Dermis microvascular lymphatic vessel endothelial cell (primary cell): ENCODE measurements at places on chromosomes 3 and 15.

GRCh38 chr15:71748293-71748718 lies 62.0 kb upstream of the NR2E3 start:
- no peak for DNase-seq

GRCh38 chr3:4749567-4750002 lies 229.7 kb upstream of the BHLHE40 start:
- DNase-seq: no peak

DNA sequence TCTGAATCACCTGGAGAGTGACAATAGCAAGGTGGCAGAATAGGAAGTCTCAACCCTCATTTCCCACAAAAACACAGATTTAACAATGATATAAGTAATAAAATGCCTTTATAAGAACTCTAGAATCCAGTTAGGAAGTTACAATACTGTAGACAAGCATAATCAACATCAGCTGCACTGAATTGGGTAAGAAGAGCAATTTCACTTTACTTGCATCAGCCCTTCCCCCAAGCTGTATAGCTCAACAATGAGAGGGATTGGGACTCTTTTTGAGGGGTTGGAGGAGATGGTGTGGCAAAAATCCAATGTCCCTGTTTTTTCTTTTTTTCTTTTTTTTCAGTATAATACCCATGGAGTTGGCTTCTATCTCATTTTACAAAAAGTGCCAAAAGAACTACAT lies 63.1 kb downstream of the SERP1 start:
- no peak for DNase-seq

- no peak for DNase-seq
These were observed 33.0 kb downstream of the CLEC3B start for GRCh38 chr3:45059132-45059531.

DNA sequence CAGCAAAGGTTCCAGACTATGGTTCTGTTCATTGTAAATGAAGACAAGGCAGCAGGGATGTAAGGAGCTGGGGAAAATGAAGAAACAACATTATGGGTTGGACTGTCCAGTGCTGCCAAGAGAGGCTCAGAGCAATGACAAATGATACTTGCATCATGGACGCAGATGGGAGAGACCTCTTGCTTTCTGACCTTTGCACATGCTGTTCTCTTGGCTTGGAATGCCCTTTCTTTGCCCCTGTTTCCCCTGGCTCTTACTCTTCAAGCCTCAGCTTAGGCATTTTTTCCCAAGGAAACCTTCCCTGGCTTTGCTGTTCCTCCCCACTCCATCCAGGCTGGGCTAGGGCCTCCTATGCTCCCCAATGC lies 59.9 kb upstream of the RAD18 start:
- no peak for DNase-seq

DNA sequence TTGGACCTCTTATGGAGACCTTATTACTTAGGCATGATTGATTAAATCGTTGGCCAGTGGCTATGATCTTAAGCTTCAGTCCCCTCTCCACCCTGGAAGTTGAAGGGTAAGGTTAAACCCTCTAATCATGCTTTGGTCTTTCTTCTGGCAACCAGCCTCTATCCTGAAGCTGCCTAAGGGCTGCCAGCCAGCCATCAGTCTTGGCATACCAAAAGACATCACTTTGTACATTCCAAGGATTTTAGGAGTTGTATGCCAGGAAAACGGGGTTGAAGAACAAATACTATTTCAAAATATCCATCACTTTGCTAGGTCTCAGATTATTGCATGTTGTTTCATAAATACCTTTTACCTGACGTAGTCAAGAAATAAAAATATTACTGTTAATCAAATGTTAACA lies 28.9 kb downstream of the UBE2E2 start:
- no peak for DNase-seq

- DNase-seq: no peak
These were observed 130.3 kb upstream of the DCBLD2 start for GRCh38 chr3:99031778-99032177.

GRCh38 chr3:141073580-141073979 lies 22.4 kb downstream of the SPSB4 start:
- DNase-seq: no peak

GRCh38 chr15:49908236-49908932 lies 210.6 kb downstream of the ATP8B4 start:
- no peak for DNase-seq

- DNase-seq: no peak
These were observed 1272.5 kb downstream of the ROBO1 start for GRCh38 chr3:78495301-78495700.

DNA sequence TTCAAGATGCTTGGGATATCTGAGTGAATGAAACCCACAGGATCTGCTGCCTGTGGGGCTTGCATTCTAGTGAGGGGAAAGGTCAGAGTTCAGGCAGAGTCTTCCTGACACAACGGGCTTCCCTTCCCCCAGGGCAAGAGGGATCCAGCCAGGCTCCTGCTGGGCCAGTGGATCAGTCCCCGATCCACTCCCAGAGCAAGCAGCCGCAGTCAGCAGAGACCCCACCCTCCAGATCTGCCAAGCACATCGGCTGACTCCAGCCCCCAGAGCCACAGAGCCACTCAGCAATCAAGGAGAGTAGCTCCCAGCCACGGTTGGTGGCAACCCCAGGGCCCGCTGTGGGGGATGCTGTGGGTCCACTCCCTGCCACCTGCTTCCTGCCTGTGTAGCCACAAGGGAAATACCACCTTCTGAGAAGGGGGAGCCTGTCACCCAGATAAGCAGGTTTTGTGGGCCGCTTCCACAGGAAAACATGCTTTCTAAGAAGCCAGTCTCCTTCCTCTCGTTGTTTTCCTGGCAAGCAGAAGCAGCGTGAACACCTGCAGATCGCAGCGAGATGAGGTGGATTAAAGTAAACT lies 44.9 kb downstream of the CPN2 start:
- no peak for DNase-seq

DNA sequence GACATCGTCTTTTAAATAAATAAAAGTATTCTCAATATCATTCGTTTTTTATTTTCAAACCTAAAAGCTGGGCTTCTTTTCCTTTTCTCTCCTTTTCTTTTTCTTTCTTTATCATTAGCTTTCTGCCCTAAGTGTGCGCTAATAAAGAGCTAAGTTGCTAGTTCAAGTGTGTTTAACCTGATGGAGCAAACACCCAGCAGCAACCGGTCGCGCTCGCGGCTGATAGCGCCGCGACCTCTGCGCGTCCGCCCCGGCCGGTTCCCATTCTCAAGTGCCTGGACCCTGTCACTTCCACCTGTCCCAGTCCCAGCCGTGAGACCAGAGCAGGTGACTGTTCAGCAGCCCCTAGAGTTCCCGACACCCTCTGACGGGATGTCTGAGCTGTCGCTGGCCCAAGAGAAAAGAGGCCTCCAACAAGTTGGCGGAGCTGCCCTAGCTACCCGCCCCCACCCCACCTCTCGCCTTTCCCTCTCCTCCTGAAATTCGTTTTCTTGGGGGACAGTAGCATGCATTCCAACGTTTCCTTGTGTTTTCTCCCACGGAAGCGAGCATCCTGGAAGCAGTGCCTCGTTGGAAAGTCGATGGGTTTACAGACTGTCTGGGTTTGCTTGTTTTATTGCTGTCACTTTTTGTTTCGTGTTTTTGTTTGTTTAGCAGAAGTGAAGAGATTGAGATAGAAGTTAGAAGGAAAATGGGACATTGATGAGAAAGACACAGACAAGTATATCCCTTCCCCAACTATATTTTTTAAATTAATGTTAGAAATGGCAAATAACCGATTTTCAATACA lies 3.1 kb upstream of the MECOM start:
- DNase-seq: no peak

- DNase-seq: no peak
These were observed 7.9 kb downstream of the RTF1 start for GRCh38 chr15:41424809-41425208.

DNA sequence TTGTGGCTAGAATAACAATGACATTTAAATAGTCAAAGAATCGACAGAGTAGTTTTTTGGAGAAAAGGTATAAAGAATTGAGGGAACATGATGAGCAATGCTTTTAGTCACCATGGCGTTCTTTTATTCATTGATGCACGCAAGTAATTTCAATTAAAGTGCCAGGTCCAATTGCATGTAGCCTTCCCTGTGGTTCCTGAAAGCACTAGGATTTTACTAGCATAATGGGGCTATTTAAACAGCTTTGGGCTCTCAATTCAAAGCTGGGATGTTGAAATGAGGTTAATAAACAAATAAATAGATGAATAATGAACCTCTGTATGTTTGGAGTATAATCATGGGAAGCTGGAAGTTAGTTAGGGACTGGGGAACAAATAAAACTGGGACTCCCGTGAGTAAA lies 121.2 kb upstream of the GAP43 start:
- no peak for DNase-seq

- DNase-seq: no peak
These were observed 555.8 kb upstream of the ALCAM start for GRCh38 chr3:104810896-104811295.

GRCh38 chr15:70509731-70510143 lies 253.6 kb downstream of the UACA start:
- no peak for DNase-seq

GRCh38 chr3:127207727-127208482 lies 15.0 kb downstream of the PRR23E start:
- no peak for DNase-seq

GRCh38 chr15:82764117-82764490 lies 41.8 kb downstream of the FSD2 start:
- no peak for DNase-seq

DNA sequence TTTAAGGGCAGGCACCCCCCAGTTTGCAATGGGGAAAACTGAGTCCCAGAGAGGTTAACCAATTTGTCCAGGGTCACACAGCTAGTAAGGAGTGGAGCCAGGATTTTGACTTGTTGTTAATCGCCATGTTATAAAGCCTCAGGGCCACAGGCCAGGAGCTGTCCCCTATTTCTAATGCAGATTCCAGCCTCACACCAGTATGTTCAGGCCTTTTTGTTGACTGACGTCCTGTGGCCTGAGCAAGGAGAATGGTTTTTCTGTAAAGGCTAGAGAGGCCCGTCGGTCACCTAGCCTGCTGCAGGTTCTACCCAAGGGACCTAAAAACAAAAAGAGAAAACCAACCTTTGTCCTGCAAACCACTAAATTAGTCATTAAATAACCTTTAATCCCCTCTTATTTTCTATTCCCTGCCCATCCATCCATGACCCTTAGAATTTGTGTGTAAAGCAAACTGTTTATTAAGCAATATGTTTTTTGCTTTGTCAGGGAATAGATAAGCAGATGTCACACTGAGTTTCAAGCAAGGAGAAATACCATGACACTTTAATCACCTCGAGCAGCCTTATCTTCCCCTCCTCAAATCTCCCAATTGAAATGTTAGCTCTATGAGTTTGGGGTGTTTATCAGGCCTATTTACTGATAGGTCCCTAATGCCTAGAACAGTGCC lies 14.1 kb downstream of the ACOX2 start:
- no peak for DNase-seq

DNA sequence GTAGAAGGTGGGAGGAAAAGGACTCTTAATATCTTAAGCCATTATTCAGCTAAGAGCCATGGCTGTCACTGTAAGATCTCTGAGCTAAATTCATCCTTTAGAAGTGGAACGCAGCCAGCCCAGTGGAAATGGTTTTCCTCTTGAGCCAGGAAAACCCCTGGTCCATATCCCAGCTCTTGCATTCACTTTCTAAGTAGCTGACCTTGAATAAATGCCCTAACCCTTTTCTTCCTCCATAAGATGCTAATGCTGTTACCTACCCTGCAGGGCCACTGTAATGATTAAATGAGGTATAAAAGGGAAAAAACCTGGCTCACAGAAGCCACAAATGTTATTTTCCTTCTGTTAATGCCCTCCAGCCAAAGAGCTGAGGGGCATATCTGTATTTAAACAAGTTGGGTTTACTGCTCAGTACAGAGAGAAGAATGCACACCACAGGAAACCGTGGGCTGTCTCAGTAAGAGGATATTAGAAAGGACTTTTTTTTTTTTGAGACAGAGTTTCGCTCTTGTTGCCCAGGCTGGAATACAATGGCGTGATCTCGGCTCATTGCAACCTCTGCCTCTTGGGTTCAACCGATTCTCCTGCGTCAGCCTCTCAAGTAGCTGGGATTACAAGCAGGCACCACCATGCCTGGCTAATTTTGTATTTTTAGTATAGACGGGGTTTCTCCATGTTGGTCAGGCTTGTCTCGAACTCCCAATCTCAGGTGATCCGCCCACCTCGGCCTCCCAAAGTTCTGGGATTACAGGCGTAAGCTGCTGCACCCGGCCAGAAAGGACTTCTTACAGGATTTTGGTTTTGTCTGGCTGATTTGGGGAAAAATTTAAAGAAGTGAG lies 6.8 kb downstream of the UBL7 start:
- DNase-seq: peak; percentile 44

DNA sequence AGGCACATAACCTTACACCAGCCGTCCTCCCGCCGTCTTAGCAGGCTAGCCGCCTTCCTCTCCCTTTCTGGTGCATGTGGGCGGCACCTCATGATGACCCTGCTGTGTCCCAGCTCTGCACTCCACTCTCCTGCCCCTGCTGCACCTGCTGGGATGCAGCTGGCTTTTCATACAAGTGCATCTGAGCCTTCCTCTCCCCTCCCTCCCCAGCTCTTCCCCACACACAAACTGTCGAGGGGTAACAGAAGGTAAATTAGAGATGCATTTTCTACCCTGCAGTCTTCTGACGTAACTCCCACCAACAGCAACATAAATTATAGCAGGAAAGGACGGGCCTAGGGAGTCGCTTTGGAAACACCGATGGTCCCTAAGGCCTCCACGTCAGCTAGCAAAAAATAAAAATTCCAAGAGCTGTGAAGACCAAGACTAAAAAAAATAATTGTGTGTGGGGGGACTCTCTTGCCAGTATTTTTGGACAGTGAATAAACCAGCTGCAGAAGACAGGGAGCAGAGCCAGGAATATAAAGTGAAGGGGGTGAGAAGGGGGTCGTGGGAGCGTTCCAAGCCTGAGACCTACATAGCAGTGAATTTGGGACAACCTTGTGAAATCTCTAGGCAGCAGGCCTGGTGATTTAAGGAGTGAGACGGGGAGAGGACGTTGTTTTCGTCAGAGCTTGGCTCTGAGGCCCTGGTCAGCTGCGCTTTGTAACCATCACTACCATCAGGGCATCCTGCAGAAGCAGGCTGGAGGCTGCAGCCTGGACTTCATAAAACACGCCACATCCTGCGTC lies 216.2 kb downstream of the ADAMTS17 start:
- DNase-seq: no peak

DNA sequence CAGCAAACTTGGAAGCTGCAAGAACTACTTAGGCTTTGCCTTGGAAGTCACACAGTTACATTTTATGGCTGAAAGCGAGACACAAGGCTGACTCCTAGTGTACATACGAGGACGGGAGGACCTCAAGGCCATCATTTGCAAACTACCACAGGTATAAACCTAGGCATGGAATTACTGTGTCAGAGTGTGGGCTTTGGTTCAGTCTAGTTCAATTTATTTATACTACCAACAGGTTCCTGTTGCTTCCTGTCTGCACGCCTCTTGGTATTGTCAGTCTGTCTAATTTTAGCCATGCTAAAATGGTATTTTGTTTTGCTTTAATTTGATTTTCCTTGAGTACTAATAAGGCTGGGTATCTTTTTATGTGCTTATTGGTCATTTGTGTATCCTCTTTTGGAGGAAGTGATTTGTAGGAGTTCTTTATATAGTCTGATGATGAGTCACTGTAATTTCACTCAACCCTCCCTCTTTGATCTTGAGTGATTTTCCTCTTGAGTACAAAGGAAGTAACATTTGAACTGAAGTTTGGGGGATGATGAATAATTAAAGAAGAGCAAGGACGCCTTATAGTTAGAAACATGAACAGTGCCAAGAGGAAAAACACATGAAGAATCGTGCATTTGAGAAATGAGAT lies 8.2 kb downstream of the ANKRD34C start:
- DNase-seq: no peak

GRCh38 chr3:160038862-160039562 lies 50.4 kb downstream of the IL12A start:
- no peak for DNase-seq

GRCh38 chr3:189123595-189124387 lies 48.0 kb upstream of the TPRG1 start:
- DNase-seq: no peak
